CD4-positive, alpha-beta T cell treated with Interleukin-15 for 1 hour (primary cell): ENCODE measurements at places on chromosomes 12 and 14.

DNA sequence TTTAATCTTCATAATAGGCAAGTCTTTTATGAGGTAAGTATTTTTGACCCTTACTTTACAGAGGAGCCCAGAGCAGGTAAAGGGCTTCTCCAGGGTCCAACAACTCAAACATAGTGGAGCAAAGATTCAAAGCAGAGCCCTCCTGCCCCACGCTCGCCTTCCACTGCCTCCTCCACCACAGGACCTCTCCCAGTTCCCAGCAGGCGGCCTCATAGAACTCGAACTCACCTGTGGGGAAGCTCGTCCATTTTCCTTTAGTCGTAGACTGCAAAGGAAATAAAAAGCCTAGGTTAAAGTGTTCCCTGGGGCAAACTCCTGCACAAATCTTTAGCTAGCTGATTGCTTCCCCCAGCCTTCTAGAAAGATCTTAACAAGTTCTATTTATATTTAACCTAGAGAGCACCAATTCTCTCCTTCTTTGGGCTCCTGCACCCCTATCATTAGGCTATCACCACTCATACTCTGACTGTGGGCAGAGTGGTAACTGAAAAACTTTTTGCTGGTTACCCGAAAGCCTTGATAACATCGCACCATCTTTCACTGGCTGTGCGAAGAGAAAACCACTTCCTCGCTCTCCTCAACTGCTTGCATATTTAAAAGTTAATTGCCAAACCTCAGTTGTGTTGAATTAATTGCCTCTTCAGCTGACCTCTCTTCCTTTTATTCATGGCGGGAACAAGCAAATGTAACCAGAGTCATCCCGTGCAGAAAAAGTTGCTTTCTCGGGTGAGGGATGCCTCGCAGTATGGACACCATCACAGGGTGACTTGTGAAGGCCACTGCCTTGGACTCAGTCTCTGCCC is 299.6 kb downstream of the DPF3 start:
- peak; percentile 24 for DNase-seq

DNA sequence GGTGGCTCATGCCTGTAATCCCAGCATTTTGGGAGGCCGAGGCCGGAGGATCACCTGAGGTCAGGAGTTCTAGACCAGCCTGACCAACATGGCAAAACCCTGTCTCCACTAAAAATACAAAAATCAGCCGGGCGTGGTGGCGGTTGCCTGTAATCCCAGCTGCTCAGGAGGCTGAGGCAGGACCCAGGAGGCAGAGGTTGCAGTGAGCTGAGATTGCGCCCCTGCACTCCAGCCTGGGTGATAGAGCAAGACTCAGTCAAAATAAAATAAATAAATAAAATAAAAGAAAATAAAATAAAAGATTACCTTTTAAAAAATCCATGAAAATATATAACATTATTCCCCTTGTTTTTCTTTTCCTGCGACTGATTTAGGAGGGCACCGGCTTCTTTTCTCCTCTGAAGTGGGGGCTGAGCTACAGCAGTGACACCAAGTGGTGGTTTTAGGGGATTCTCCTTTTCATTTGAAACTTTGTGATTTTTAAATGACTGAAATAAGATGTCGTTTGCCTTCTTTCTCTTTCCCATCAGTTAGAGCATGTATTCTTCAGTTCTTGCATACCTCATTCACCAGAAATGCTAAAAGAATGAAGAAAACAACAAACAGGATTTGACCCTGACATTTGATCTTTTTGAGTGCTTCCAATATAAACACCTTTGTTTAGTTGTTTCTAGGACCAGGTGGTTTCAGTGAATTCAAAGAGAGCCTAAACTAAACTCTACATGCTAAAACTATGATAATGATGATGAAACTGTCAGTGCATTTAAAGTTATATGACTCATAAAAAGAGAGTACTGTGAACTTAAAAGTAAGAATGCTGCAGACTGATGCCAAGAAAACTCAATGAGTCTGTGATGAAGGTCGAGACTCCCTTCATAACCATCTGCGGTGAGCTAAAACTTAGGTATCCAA is 22.6 kb upstream of the PKP2 start:
- DNase-seq = no peak

DNA sequence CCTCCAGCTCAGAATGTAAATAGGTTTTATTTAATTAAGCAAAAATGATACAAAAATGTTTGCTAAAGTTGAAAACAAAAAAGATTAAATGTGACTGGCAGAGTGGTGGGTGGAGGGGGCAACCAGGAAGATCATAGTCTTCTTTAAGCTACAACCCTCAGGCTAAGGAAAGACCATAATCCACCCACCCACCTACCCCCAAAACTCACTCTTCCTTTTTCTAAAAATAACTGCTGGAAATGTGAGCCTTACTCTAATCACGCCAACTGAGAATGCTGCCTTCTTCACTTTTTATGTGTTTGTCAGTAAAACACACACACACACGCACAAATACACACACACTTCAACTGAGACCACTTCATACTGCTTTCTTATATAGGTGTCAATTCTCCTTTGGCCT is 230.0 kb upstream of the EGLN3 start:
- DNase-seq = no peak

DNA sequence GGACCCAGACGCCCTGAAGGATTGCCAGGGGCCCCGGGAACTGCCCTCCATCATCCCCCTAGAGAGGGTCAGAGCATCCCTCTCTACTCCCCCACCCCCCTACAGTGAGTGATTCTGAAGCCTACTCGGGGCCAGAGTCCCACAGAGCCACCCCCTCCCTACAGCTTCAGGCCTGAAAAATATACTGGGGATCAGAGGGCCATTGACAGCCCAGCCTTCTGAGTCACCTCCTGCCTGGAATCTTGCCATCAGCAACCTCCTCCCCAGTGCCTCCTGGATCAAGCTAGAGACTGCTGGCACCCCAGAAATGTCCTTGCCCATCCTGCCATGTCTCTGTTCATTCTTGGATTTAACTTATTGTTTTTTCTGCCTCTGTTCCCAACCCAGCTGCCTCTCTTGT is 21.7 kb upstream of the MIA2 start:
- DNase-seq = no peak

DNA sequence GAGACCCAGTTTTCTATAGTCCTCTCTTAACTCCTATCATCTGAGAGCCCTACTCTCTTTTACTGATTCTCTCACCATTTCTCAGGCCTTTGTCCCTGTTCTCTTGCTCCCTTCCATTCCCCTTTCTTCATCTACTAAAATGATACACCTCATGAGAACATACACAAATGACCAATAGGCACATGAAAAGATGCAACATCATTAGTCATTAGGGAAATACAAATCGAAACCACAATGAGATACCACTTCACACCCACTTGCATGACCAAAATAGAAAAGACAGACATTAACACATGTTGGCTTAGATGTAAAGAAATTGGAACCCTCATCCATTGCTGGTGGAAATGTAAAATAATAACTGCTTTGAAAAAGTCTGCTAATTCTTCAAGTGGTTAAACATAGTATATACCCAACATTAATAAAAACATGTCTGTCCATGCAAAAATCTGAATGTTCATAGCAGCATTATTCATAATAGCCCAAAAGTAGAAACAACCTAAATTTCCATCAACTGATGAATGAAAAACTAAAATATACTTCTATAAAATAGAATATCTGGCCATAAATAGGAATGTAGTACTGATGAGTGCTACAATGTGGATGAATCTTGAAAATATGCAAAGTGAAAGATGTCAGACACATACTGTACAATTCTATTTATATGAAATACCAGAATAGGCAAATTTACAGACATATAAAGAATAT is 66.0 kb downstream of the DENND5B start:
- no peak for DNase-seq
